ENCODE measurements at places on chromosomes 5 and 9. TPM values are rescaled to one million over a fixed set of nuclear protein-coding genes. Genes with fewer than 3 reads are reported as not detected.

Gene SPAG8
- 0.06 TPM for polyA plus RNA-seq

- no peak overlapping the region for H3K27ac ChIP-seq
- H3K4me3 ChIP-seq, result no peak overlapping the region
- peaks cover 8% of the 10 kb centered on the region for H3K27me3 ChIP-seq
Measured at GRCh38 chr5:154587123-154588026, 109.3 kb upstream of the HAND1 start.

DNA sequence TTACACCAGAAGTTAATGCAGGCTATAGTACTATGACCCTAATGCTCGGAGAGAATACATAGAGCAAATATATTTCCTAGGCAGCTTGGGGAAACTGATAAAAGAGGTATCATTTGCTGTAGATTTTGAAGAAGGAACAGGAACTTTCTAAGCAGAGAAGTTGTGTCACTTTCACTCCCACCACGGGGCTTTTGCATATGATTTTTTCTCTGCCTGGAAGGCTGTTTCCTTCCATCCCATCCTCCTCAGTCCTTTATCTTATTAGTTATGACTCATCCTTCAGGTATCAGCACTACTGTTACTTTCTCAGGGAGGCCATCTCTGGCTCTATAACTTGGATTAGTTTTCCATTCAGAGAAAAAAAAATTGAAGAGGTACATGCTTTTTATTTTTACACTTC is 2006.1 kb upstream of the WWC1 start:
- no peak overlapping the region for H3K27ac ChIP-seq
- no peak overlapping the region for H3K4me3 ChIP-seq
- no peaks in the 10 kb centered on the region for H3K36me3 ChIP-seq

- peak overlapping the region; percentile 33 for H3K27ac ChIP-seq
- H3K36me3 ChIP-seq, result peaks cover 33% of the 10 kb centered on the region
- no peak for DNase-seq
- H3K27me3 ChIP-seq, result no peaks in the 10 kb centered on the region
Measured at GRCh38 chr5:151671950-151672349, 14.8 kb downstream of the SPARC start.

GRCh38 chr5:17477043-17477442 is 21.0 kb upstream of the TAF11L2 start:
- H3K36me3 ChIP-seq, result no peaks in the 10 kb centered on the region
- H3K4me1 ChIP-seq, result no peaks in the 10 kb centered on the region

- no peak for DNase-seq
- H3K27ac ChIP-seq, result no peak overlapping the region
- H3K27me3 ChIP-seq, result no peaks in the 10 kb centered on the region
- no peaks in the 10 kb centered on the region for H3K36me3 ChIP-seq
Measured at GRCh38 chr9:105146677-105147076, 97.8 kb upstream of the SLC44A1 start.

GRCh38 chr5:10581424-10581748 is 17.5 kb downstream of the ANKRD33B start:
- no peaks in the 10 kb centered on the region for H3K4me1 ChIP-seq
- H3K27me3 ChIP-seq, result no peaks in the 10 kb centered on the region
- no peaks in the 10 kb centered on the region for H3K36me3 ChIP-seq
- no peak overlapping the region for H3K4me3 ChIP-seq
- H3K27ac ChIP-seq, result no peak overlapping the region

Gene ANGPTL2
- polyA plus RNA-seq, result 0.10 TPM

GRCh38 chr5:82176115-82176814 is 101.9 kb downstream of the RPS23 start:
- no peaks in the 10 kb centered on the region for H3K27me3 ChIP-seq
- DNase-seq, result no peak
- no peak overlapping the region for H3K27ac ChIP-seq
- no peaks in the 10 kb centered on the region for H3K4me1 ChIP-seq
- H3K36me3 ChIP-seq, result no peaks in the 10 kb centered on the region

- H3K27me3 ChIP-seq, result peaks cover 4% of the 10 kb centered on the region
- no peak overlapping the region for H3K4me3 ChIP-seq
- no peaks in the 10 kb centered on the region for H3K36me3 ChIP-seq
- H3K4me1 ChIP-seq, result no peaks in the 10 kb centered on the region
- no peak overlapping the region for H3K27ac ChIP-seq
- no peak for DNase-seq
Measured at GRCh38 chr9:89710697-89711096, 105.9 kb downstream of the GADD45G start.

Gene ATP6V1G1
- 159 TPM for polyA plus RNA-seq

- no peak for DNase-seq
- H3K4me3 ChIP-seq, result no peak overlapping the region
- no peaks in the 10 kb centered on the region for H3K36me3 ChIP-seq
- no peaks in the 10 kb centered on the region for H3K27me3 ChIP-seq
- no peaks in the 10 kb centered on the region for H3K4me1 ChIP-seq
Measured at GRCh38 chr5:149372932-149373331, 6.2 kb downstream of the IL17B start.

DNA sequence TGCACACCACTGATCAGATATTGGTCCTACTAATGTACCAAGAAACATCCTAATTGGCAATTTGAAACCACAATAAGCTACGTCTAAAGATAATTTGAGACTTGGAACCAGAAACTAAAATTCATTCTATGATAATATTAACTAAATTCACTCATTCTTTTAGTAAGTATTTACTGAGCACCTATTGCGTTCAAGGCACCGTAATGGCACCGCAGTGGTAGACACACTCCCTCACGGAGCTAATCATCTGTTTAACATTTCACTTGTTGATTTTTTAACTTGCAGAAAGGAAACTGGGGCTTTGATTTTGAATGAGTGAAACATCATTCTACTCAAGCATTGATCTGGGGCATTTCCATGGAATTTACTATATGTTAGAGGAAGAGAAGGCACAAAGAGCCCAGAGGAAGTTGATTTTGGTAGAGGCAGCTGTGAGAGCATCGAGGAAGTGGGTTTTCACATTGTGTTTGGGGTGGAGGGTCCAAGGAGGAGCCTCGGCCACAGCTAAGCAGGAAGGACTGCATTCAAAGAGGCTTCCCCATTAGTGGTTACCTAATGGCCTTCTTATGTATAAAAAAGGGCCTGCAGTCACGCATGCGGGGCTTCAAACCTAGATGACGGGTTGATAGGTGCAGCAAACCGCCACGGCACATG is 7.1 kb downstream of the RAPGEF1 start:
- H3K36me3 ChIP-seq, result peaks cover 8% of the 10 kb centered on the region
- no peak for DNase-seq
- H3K4me3 ChIP-seq, result no peak overlapping the region
- H3K4me1 ChIP-seq, result peaks cover 69% of the 10 kb centered on the region
- peak overlapping the region; percentile 91 for H3K27ac ChIP-seq
- H3K27me3 ChIP-seq, result no peaks in the 10 kb centered on the region

Gene TRIM32
- polyA plus RNA-seq, result 23.8 TPM

- DNase-seq, result peak; percentile 86
- no peaks in the 10 kb centered on the region for H3K36me3 ChIP-seq
- H3K27me3 ChIP-seq, result no peaks in the 10 kb centered on the region
- H3K4me3 ChIP-seq, result no peak overlapping the region
- H3K27ac ChIP-seq, result peak overlapping the region; percentile 83
- H3K4me1 ChIP-seq, result peaks cover 31% of the 10 kb centered on the region
Measured at GRCh38 chr9:72025906-72026305, 34.5 kb downstream of the C9orf57 start.

DNA sequence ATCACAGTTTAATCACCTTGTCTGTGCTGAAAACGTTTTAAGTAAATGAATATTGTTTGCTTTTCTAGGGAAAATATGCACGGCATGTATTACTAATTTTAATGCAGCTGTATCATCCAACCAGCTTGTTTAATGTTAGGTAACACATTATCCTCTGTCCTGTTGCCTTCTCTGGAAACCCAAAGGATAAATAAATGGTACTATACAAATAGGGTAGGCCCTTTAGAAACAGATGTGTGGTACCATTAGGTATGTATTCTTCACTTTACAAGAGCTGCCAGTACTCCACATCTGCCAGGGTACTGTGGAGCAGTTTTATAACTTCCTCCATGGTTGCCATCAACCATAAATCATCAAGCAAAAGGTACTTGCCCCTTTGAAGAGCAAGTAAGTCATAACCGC is 42.9 kb downstream of the FAF2 start:
- DNase-seq, result no peak
- H3K4me1 ChIP-seq, result peaks cover 34% of the 10 kb centered on the region
- H3K4me3 ChIP-seq, result no peak overlapping the region
- peaks cover 23% of the 10 kb centered on the region for H3K36me3 ChIP-seq
- no peaks in the 10 kb centered on the region for H3K27me3 ChIP-seq

Gene PCDHB10
- polyA plus RNA-seq, result 0.05 TPM

DNA sequence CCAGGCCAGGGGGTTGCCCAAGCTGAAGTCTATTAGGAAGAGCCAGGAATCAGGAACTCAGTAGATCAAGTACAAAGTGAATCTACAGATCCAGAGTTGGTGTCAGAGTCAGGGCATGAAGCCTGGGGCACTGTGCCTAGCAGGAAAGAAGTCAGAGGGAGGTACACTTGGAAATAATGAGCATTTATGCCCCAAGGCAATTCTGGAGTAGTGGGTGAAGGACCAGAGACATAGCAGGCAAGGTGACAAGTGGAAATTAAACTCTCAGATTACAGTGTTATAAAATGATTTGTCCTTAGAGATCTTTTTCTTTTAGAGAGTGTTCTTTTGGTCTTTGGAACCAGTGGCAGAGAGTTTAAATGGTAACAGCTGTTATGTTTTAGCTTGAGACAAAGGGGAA is 138.0 kb downstream of the ADAMTSL1 start:
- no peak overlapping the region for H3K27ac ChIP-seq
- H3K4me1 ChIP-seq, result no peaks in the 10 kb centered on the region
- no peaks in the 10 kb centered on the region for H3K27me3 ChIP-seq
- no peaks in the 10 kb centered on the region for H3K36me3 ChIP-seq
- H3K4me3 ChIP-seq, result no peak overlapping the region
- no peak for DNase-seq

Gene SOHLH1
- not detected for polyA plus RNA-seq

Gene MARCOL
- not detected for polyA plus RNA-seq

Gene LHX6
- 0.12 TPM for polyA plus RNA-seq

- H3K27ac ChIP-seq, result peak overlapping the region; percentile 99
- DNase-seq, result no peak
- peak overlapping the region; percentile 98 for H3K4me3 ChIP-seq
Measured at GRCh38 chr9:128683340-128684064, 5.5 kb upstream of the SET start.

Gene NTNG2
- polyA plus RNA-seq, result 0.05 TPM

GRCh38 chr9:77463151-77463550 is 185.0 kb downstream of the GNA14 start:
- no peak overlapping the region for H3K27ac ChIP-seq
- H3K4me1 ChIP-seq, result no peaks in the 10 kb centered on the region
- peaks cover 8% of the 10 kb centered on the region for H3K27me3 ChIP-seq
- no peaks in the 10 kb centered on the region for H3K36me3 ChIP-seq
- DNase-seq, result no peak

Gene WHRN
- 1.5 TPM for polyA plus RNA-seq

DNA sequence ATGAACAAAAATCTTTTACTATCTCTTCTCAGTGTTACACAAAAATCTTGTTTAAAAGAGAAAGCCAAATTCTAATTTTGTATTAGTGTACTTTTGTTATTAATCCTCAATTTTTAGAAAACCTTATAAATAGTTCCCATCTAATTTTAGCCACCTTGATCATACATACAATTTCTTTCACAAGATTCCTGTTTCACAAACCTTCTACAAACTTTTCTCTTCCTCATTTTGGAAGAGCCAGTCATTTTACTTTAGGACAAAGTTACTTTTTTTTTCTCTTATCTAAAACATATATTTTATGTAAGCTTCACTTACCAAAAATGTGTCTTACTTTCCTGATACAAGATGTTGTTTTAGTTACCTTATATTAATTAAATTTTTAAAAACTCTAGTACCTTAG is 161.3 kb downstream of the YIPF5 start:
- no peak overlapping the region for H3K27ac ChIP-seq
- no peak overlapping the region for H3K4me3 ChIP-seq
- no peak for DNase-seq
- no peaks in the 10 kb centered on the region for H3K27me3 ChIP-seq
- no peaks in the 10 kb centered on the region for H3K4me1 ChIP-seq

GRCh38 chr9:35517552-35518224 is 27.8 kb downstream of the RUSC2 start:
- H3K4me1 ChIP-seq, result peaks cover 64% of the 10 kb centered on the region
- no peak overlapping the region for H3K4me3 ChIP-seq
- DNase-seq, result no peak
- peaks cover 3% of the 10 kb centered on the region for H3K36me3 ChIP-seq

Gene PCDHAC2
- 1.2 TPM for polyA plus RNA-seq

Gene AGXT2
- not detected for polyA plus RNA-seq

GRCh38 chr9:137435381-137435891 is 5.7 kb downstream of the ENTPD8 start:
- no peaks in the 10 kb centered on the region for H3K4me1 ChIP-seq
- H3K27ac ChIP-seq, result no peak overlapping the region
- DNase-seq, result no peak
- peaks cover 20% of the 10 kb centered on the region for H3K27me3 ChIP-seq
- no peak overlapping the region for H3K4me3 ChIP-seq

DNA sequence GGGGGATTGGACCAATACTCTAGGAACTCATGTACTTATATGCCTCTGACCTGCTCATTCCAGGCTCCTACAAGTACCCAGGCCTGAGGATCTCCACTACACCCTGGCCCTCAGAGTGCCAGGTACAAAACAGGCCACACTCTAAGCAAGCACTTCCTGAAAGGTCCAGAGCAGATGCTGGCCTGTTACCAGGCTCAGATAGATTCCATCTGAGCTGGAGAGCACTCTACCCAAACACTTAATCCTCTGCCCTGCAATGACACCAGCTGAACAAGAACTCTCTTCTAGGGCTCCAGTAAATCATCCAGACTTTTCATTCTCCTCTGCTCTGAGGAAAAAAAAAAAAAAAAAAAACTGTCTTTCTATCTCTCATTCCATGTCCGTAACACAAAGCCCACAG is 2.9 kb downstream of the P4HA2 start:
- H3K27ac ChIP-seq, result peak overlapping the region; percentile 73
- no peaks in the 10 kb centered on the region for H3K36me3 ChIP-seq
- H3K4me3 ChIP-seq, result peak overlapping the region; percentile 9
- H3K27me3 ChIP-seq, result no peaks in the 10 kb centered on the region

DNA sequence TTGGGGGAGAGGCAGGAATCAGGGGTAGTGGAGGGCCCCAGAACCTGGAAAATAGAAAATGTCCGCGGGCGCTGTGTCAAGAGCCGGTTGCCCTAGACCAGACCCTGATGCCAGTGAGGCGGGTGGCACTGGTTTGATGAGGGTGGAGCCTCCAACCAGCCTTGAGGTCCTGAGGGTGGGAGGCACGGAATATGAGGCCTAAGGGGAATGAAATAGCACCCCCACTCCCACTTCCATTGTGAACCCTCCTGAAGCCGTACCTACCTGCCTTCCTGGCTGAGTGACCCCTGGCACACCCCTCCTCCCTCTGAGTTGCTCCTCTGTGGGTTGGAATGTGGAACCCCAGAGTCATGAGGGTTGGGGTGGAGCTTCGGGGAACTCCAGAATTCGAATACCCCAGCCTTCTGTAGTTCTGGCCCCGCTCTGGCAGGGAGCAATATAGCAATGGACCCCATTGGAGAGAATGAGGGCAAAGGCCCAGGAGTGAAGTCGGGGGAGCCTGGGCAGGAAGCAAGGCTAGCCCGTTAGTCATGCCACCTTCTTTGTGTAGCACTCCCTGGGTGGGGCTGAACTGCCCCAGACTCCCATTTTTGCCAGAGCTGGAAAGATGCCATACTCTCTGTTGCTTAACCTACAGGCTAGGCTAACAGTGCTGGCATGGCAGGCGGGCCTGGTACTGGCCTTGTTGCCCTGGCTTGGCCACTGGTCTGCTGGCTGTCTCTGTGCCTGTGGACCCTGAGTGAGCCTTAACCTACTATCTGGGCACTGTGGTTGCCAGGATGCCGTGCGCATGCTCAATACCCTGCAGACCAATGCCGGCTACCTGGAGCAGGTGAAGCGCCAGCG is 1.0 kb downstream of the FPGS start:
- H3K4me1 ChIP-seq, result peaks cover 24% of the 10 kb centered on the region
- DNase-seq, result peak; percentile 60
- no peaks in the 10 kb centered on the region for H3K27me3 ChIP-seq
- peak overlapping the region; percentile 58 for H3K4me3 ChIP-seq
- H3K36me3 ChIP-seq, result peaks cover 25% of the 10 kb centered on the region

All from keratinocyte (primary cell).